ENCODE measurements at places on chromosomes 3 and 15.

GRCh38 chr3:15654891-15655290 lies 53.3 kb downstream of the BTD start:
- H3K4me3 ChIP-seq: no peak overlapping the region
- DNase-seq: no peak
- no peak overlapping the region for H3K27ac ChIP-seq
- H3K27me3 ChIP-seq: peaks cover 13% of the 10 kb centered on the region
- peaks cover 12% of the 10 kb centered on the region for H3K36me3 ChIP-seq
- peaks cover 12% of the 10 kb centered on the region for H3K4me1 ChIP-seq

DNA sequence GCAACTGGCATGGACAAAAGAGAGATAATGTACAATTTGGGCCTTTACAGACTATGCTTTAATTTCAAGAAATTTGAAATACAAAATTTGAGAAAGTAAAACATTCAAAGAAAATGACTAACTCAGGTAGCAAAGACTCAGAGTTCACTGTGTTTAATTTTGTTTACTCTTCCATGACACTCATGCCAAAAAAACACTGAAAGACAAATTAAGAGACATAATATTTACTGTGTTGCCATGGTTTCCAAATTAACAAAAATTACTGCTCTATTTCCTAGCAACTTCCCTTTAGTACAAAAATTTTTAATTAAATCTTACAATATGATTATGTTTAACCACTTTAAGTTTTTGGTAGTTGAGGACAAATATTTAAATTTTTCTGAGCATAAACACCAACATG lies 29.6 kb downstream of the LRRFIP2 start:
- H3K27me3 ChIP-seq: no peaks in the 10 kb centered on the region
- no peak overlapping the region for H3K4me3 ChIP-seq
- no peak overlapping the region for H3K27ac ChIP-seq
- H3K4me1 ChIP-seq: peaks cover 2% of the 10 kb centered on the region
- no peak for DNase-seq

DNA sequence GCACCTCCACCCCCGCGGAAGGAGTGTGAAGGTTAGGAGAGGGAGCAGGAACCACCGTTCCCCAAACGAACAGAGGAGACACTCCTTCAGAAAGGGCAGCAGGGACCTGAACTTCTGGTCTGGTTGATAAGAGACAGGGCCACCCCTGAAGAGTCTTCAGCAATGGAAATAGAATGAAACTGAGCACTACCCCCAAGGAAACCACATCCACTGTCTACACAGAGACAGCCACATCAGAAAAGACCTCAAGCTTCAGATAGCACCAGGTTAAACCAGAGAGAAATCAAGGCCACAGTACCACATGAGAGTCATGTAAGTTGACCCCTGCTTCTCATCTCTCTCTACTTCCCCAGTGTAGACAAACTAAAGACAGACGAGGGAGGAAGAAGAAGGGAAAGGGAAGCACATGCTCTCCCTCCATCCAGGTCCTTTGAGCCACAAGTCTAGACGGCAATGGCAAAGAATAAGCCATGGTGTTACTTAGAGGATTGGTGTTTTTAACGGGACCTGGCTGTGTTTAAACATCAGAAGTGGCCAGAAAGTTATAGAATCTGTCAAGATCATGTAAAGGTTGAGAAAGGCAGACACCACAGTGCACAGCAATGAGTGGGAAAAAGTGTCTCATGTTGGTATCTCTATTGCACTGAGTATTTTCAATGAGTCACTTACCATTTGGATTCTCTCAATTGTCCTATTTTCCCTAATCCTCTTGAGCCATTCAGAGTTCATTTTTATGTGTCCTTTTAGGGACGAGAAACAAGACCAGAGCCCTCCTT lies 31.4 kb upstream of the CTNNB1 start:
- no peaks in the 10 kb centered on the region for H3K36me3 ChIP-seq
- peaks cover 11% of the 10 kb centered on the region for H3K4me1 ChIP-seq
- no peak for DNase-seq
- no peak overlapping the region for H3K4me3 ChIP-seq

- H3K4me1 ChIP-seq: no peaks in the 10 kb centered on the region
- no peak for DNase-seq
- no peaks in the 10 kb centered on the region for H3K27me3 ChIP-seq
- no peak overlapping the region for H3K27ac ChIP-seq
- H3K4me3 ChIP-seq: no peak overlapping the region
Measured at GRCh38 chr3:24133436-24133835, 188.3 kb downstream of the NR1D2 start.

DNA sequence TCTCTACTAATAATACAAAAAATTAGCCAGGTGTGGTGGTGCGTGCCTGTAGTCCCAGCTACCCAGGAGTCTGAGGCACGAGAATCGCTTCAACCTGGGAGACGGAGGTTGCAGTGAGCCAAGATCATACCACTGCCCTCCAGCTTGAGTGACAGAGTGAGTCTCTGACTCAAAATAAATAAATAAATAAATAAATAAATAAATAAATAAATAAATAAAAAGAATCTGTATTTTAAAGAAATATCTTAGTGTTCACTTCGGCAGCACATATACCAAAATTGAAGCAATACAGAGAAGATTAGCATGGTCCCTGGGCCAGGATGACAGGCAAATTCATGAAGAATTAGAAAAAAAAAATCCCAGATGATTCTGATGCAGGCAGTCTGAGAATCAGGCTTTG lies 51.9 kb downstream of the ROBO2 start:
- H3K4me1 ChIP-seq: no peaks in the 10 kb centered on the region
- DNase-seq: no peak
- H3K27me3 ChIP-seq: no peaks in the 10 kb centered on the region
- no peak overlapping the region for H3K27ac ChIP-seq
